ENCODE measurements at places on chromosomes 16 and 17. TPM values are rescaled to one million over a fixed set of nuclear protein-coding genes. Genes with fewer than 3 reads are reported as not detected.

The KRTAP16-1 gene
- total RNA-seq: not detected

The RASL10B gene
- 0.32 TPM for total RNA-seq

The CCL16 gene
- total RNA-seq: not detected

GRCh38 chr17:59046192-59046591 lies 60.5 kb downstream of the TRIM37 start:
- no peak for ATAC-seq

- ATAC-seq: peak; percentile 28
Measured at GRCh38 chr17:10812674-10813073, 8.8 kb upstream of the TMEM238L start.

- ATAC-seq: no peak
Measured at GRCh38 chr17:57750109-57750871, 5.2 kb upstream of the CCDC182 start.

DNA sequence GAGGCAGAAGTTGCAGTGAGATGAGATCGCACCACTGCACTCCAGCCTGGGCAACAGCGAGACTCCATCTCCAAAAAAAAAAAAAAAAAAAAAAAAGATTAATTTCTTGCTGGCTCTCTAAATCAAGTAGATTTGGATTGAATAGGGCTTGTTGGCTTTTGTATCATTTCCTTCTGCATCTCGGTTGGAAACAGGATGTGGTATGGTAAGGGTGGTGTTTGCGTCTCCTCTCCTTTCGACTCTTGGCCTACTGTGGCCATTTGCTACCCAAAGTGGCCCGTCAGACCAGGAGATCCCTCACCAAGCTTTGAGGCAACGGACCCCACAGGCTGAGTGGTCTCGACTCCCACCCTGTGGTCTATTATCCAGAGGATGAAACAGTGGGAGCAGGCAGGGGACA lies 168.0 kb upstream of the IRX3 start:
- no peak for ATAC-seq

- ATAC-seq: no peak
Measured at GRCh38 chr16:23288726-23289512, 13.2 kb upstream of the SCNN1B start.

- ATAC-seq: no peak
Measured at GRCh38 chr16:34743115-34743514, 1283.7 kb downstream of the TP53TG3F start.

DNA sequence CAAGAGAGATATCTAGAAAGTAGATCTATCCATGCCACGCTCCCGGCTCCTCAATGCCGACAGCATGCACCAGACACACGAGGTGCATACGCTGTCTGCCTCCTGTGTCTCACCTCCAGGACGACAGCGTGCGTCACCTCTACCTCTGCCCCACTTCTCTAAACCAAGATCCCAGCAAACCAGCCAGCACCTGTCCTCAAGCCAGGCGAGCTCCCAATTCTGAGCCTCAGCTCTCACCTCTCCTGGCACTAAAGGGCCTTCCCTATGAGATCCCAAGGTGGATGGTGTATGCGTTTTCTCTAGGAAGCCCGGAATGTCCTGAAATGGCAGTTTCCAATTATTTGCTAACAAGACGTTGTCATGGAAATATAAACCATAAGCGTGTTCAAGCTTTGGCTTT lies 36.2 kb upstream of the RCVRN start:
- ATAC-seq: no peak

- no peak for ATAC-seq
Measured at GRCh38 chr17:81095383-81095762, 60.4 kb downstream of the BAIAP2 start.

GRCh38 chr17:49629447-49629846 lies 48.5 kb downstream of the SPOP start:
- no peak for ATAC-seq

The SRCIN1 gene
- 6.6 TPM for total RNA-seq

All from esophagus mucosa (tissue), 1 donor.